ENCODE measurements at places on chromosomes 13 and 19. TPM values are rescaled to one million over a fixed set of nuclear protein-coding genes. Genes with fewer than 3 reads are reported as not detected.

KLK6 gene
- not detected for total RNA-seq

YJU2 gene
- total RNA-seq, result 28.1 TPM

DNA sequence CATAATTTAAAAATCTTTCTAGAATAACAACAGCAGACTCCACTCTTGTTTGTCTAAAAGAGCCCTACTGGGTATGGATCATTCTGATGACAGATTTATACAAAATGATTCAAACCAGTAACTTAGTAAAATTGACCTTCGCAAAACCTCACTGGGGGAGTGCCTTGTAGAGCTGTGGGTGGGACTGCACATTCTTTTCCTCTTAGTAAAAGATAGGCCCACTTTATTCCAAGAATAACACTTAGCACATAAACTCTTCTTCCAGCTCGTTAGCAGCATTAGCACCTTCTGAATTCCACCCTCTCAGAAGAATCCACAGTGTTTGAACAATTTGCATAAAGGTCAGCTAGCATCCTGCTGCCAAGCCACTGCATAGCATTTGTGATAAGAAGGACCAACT lies 106.8 kb downstream of the STOML3 start:
- no peaks in the 10 kb centered on the region for H3K4me1 ChIP-seq
- DNase-seq, result no peak
- H3K27me3 ChIP-seq, result no peaks in the 10 kb centered on the region
- H3K4me3 ChIP-seq, result no peak overlapping the region
- no peaks in the 10 kb centered on the region for H3K36me3 ChIP-seq
- H3K27ac ChIP-seq, result no peak overlapping the region

DNA sequence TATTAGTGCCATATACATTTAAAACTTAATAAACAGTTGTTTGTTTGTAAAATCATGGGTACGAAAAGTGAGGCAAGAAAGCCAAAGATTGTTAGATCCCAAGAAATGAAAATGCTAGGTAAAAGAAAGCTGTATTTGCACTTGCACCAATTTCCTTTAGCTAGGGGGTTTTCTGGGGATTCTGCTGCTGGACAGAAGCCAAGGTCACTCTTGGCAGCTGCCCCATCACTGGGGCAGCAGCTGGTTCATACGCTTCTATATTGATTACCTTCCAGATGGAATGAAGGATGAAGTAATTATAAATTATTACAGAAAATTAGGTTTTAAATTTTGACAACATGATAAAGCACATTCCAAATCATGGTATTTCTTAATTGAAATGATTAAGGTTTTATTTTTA lies 127.4 kb downstream of the SLITRK5 start:
- H3K36me3 ChIP-seq, result no peaks in the 10 kb centered on the region
- no peaks in the 10 kb centered on the region for H3K27me3 ChIP-seq
- no peak overlapping the region for H3K27ac ChIP-seq
- no peak overlapping the region for H3K4me3 ChIP-seq

GRCh38 chr13:59476366-59476765 lies 687.4 kb downstream of the DIAPH3 start:
- no peaks in the 10 kb centered on the region for H3K27me3 ChIP-seq
- H3K4me1 ChIP-seq, result no peaks in the 10 kb centered on the region
- H3K27ac ChIP-seq, result no peak overlapping the region
- no peak for DNase-seq
- no peak overlapping the region for H3K4me3 ChIP-seq
